ENCODE measurements at places on chromosomes 2 and 18.

DNA sequence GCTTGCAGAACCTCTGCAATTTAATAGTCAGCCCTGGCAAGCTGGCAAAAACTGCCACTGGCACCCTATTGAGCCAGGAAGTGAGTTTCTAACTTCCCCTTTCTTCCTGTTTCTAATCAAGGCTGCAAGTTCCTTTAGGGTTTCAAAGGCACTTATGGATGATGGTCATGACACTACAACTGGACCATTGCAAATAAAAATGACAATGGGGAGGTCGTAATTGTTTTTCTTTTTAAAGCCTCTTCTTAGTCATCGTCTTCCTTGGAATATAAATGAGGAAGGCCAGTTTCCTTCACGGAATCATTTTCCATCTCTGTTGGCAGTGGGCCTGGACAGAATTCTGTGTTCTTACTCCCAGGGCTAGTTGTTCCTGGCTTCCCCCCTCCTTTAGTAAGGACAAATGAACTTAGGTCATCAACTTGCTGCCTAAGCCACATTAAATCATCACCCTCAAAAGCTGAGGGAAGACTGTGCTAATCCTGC, 35.8 kb downstream of the SH3RF3 start:
- DNase-seq = no peak

DNA sequence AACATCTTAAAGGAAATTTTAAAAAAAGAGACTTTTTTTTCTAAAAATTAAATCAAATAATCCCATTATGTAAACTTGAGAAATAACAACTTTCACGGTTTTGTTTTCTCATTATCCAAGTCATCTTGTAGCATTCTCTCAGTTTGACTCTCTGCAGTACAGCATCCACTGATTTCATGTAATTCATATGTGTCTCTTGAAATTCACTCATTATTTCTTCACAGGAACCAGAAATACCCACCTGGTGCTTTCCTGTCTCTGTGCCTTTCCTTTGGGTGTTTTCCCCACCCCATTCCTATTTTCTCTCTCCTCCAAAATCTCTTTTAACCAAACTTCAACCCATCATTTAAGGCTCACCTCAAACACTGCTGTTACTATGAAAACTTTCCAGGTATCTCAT, 116.1 kb upstream of the STK17B start:
- DNase-seq = no peak

- DNase-seq = no peak
These were observed 7.1 kb downstream of the KCNE4 start for GRCh38 chr2:223058952-223059716.

DNA sequence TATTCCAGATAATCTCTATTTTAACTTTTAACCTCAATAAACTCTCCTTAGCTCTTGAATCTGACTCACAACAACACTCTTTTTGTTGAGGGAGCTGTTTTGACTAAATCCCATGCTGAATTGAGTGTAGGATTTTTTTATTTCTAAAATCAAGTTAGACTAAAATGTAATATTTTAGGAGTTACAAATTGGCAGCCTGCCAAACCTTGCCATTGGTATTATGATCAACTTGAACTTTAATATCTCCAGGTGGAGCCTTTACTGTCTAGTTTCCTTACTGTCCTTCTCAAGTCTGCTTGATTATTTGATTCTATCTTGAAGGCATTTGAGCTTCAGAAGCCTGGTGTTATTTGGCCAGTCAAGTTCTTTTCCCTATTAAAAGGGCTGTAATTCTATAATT, 8.7 kb downstream of the PIKFYVE start:
- DNase-seq = no peak

DNA sequence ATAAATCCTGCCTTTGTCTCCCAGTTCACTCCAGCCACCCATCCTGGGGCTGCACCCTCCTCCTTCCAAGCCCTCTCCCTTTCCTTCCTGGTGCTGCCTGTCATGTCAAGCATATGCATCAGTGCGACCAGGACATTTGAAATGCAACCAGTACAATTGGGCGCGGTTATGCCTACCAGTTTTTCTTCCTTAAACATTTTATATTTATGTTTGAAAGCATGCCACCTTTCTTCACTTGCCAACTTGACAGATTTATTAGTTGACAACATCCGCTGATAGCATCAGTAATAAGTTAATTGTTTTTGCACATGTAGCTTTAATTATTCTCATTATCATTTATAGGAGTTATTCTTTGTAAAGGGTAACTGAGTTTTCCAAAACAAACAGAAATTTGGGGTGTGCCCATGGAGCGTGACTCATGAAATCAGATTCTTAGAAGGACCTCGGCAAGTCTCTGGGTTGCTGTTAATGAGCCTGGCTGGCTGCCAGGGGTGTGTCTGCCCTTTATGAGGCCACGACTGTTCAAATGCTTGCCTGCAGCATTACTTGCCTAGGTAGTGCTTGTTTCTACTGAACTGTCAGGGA, 32.8 kb upstream of the IL1B start:
- DNase-seq = no peak

DNA sequence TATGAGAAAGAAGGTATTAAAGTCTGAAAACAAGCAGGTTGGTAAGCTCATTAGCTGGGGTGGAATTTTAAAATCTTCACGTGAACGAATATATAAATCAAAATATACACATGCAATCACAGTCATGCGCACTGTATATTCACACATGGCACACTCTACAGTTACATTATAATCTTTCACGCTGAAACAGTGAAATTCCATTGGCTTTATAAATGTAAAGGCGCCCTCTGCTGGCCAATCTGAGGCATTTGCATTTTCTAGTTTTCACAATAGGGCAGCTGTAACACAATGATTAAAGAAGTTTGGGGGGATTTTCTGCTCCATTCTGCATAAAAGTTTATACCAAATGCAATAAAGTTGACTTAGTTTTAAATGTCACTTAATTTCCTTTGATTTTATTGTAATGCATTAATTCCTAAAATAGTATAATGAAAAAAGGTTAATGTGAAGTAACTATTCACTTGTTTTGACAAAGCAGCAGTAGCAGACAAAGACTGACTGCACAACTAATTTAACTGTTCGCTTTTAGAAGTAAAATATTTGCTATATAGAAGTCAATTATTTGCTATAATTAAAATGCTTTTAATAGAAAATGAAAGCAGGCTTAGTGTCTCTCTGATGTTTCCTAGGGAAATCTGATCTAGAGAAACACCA, 17.2 kb downstream of the IFIH1 start:
- DNase-seq = peak; percentile 5

GRCh38 chr18:12421732-12422131, 14.0 kb downstream of the PRELID3A start:
- no peak for DNase-seq

DNA sequence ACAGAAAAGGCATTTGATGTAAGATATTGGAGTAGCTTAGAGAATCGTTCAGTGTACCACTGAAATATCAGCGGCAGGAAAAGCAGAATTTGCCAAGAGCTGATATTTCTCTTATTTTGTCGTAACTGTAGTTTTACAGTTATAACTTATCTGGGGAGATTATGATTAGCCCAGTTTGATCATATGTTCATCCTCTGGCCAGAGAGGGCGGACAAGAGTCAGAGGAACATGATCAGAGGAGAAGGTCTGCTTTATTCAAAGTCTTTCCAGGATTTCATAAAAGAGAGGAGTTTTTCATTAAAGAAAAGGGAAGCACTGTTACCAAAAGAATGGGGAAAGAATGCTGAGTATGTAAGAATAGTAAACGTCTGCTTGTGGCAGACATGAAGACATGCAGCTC, 1655.6 kb downstream of the DPP10 start:
- DNase-seq = no peak

DNA sequence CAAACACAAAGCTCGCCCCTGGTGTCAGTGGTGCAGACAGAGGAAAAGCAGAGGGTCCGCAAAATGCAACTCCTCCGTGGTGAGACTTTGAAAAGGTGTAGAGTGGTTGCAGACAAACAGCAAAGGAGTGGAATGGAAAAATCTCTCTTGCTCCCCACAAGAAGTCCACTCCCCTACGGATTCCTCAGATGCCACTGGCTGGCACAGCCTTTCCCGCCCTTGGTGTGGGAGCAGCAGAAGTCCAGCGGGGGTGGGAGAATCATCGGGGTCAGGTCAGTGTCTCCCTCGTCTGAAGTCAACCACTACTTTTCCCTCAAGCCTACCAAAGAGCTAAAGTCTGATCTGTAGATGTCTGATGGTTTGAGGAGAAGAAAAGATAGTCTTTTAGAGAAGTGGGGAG, 22.3 kb upstream of the B3GNT7 start:
- no peak for DNase-seq

DNA sequence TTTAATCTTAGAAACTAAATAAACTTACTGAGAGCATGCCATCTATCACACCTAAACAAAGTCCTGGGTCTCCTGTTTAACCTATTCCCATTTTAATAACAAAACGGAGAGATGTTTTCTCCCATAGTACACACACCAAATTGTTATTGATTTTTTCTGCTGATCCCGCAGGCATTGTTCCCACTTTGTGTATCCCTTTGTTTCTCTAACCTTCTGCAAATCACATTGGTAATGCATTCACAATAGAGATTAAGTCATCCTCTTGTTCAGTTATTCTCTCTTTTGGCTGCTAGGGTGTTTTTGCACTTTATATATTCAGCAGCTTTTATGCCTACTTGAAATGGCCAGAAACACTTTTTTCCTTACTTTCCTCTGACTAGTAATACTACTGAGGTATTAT, 1071.9 kb upstream of the CDH2 start:
- no peak for DNase-seq

DNA sequence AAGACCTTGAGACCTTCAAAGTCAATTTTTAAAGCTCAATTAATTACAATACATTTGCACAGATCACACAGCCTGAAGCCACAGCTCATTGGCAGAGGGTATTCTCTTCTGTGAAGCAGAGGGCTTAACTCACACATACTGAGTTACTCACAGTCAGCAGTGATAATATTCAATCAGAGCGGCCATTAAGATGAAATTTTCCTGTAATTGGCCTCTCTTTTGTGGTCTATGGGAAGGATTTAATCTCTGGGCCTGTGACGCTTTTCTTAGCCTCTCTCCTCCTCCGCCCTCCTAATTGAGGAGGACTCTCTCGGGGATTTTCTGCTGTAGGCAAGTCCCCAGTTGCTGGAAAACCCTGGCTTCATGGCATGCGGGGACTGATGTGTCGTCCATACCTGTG, 12.3 kb upstream of the LDLRAD4 start:
- DNase-seq = no peak

GRCh38 chr18:2979871-2980790, 32.8 kb downstream of the LPIN2 start:
- no peak for DNase-seq

GRCh38 chr18:75003039-75003438, 205.9 kb downstream of the PTGR3 start:
- DNase-seq = no peak

- DNase-seq = no peak
These were observed 325.0 kb upstream of the UBE2E3 start for GRCh38 chr2:180655393-180655792.

DNA sequence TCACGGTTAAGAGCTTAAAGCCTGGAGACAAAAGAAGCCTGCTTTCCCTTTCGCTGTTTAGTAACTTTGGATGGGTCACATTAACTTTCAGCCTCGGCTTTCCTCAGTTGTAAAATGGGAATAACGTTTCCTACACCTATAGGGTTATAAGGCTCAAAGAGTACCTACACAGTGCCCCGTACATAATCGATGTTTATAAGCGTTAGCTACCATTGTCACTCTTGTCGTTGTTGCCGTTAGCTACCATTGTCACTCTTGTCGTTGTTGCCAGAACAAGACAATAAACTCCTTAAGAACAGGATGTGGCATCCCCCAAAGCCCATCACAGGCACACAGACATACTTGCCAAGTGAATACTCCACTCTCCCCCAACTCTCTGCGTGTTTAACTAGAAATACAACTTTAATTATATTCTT, 901 bp upstream of the MFSD6 start:
- DNase-seq = no peak

- no peak for DNase-seq
These were observed 210.0 kb upstream of the NT5C1B start for GRCh38 chr2:18799397-18799796.

GRCh38 chr2:240203788-240204270, 63.4 kb upstream of the OTOS start:
- no peak for DNase-seq

GRCh38 chr2:175312137-175312536, 130.6 kb upstream of the ATP5MC3 start:
- no peak for DNase-seq

DNA sequence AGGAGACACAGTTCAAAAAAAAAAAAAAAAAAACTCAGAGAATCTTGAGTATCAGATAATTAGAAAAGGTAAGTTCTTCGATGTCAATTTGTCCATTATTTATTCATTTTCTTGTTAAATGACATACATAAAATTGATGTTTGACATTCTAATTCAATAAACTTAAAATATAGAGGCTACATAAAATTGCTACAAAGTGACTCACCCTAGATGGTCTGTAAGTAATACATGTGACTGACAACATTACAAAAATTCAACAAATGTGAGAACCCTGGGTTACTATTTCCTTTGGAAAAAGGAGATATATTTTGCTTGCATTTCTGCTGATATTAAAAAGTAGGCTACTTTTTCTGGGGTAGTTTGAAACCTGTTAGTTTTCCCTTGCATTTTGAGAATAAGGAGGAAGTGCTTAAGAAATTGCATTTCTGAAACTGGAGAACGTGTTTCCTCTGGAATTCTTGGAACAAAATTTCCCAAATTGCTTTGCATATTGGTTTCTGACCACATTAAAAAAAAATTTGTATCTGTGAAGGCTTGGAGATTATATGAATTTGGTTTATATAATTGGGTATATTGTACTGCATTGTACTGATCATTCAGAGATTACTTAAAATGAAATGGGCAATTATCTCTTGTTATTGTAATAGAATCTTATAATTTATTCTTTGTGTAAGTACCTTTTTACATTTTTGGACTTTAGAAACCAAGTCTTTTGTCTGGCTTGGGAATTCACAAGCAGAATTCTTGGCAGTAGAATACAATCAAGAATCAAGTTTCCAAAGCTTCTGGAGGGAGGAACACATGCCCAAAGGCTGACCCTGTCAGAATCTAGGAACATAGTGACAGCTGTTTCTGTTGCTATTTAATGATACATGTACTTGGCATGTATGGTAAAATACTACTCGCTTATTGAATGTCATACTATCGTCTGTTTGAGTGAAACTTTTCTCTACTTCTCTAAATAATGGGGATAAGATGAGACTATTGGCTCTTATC, 106.1 kb downstream of the DSEL start:
- DNase-seq = no peak

- DNase-seq = no peak
These were observed 140.7 kb upstream of the FN1 start for GRCh38 chr2:215576572-215576971.

GRCh38 chr2:54899576-54900200, 150.6 kb downstream of the RTN4 start:
- no peak for DNase-seq

Measured in ELF-1 (cell line).